NCI-H187 (cell line): ENCODE measurements at places on chromosomes 5 and 9.

- DNase-seq = no peak
Measured at GRCh38 chr5:88722546-88723073, 160.4 kb downstream of the MEF2C start.

- DNase-seq = no peak
Measured at GRCh38 chr9:112754578-112754977, 4.0 kb downstream of the SNX30 start.

GRCh38 chr9:127175764-127176163 is 53.3 kb upstream of the ANGPTL2 start:
- DNase-seq = no peak

- DNase-seq = no peak
Measured at GRCh38 chr5:112154940-112155686, 264.0 kb downstream of the EPB41L4A start.

- DNase-seq = no peak
Measured at GRCh38 chr9:99637641-99638040, 184.0 kb upstream of the NR4A3 start.

GRCh38 chr9:35763181-35763580 is 9.1 kb upstream of the MSMP start:
- DNase-seq = no peak

DNA sequence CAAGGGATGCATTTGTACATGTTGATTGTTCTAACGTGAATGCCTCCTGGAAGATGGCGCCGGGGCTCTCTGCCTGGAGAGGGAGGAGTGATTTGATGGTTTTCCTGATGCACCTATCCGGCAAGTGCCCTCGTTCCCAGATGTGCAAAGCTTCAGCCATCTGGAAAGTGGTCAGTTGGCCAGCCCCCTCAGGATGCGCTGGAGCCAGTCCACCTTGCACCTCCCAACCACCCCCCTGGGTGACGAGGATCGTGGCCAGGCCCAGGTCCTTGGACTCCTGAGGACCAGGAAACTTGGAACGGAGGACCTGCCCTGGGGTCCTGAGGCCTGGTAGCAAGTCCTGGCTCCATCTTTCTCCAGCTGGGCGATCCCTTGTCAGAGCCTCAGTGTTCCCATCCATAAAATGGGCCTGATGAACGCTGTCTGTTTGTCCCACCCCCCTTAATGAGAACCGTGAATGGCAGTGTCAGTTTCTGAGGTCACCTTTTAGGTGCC is 23.6 kb upstream of the RNU6ATAC start:
- no peak for DNase-seq

DNA sequence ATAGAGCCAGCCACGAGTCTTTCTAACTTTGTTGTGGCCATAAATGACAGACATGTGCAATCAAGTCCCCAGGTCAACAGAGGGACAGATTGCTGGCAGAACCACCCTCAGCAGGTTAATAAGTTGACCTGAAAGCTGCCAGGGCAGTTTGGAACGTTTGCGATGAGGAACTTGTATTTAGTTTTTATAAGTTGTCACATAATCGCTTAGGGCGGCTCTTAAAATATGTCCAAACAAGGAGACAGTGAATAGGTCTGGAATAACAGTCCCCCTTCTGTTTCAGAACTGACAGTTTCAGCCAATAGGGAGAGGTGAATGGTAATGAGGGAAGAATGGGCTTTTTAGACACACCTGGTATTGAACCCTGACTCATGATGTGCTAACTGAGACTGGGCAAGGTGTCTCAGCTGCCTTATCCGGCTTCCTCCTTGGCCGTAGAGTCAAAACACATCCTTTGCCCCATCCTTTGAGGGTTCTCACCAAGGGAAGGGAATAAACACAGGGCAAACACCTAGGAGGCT is 33.6 kb upstream of the GABRP start:
- no peak for DNase-seq

- DNase-seq = no peak
Measured at GRCh38 chr9:3585606-3586005, 59.8 kb upstream of the RFX3 start.

- DNase-seq = no peak
Measured at GRCh38 chr5:72956324-72957140, 691 bp downstream of the FCHO2 start.

DNA sequence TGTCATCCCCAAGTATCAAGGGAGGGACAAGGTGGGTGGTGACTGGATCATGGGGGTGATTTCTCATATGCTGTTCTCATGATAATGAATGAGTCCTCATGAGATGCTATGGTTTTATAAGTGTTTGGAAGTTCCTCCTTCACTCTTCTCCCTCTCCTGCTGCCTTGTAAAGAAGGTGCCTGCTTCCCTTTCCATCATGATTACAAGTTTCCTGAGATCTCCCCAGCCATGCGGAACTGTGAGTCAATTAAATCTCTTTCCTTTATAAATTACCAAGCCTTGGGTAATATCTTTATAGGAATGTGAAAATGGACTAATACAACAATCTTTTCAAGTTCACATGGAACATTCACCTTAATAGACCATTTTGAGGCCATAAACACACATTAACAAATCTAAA is 21.5 kb upstream of the DOCK2 start:
- DNase-seq = no peak

- no peak for DNase-seq
Measured at GRCh38 chr5:138369706-138370105, 17.2 kb downstream of the KDM3B start.
